Muscle of back (tissue), 13 donors: ENCODE measurements at places on chromosomes 6 and 20.

GRCh38 chr6:74554041-74554440 is 651.8 kb downstream of the COL12A1 start:
- DNase-seq = no peak

DNA sequence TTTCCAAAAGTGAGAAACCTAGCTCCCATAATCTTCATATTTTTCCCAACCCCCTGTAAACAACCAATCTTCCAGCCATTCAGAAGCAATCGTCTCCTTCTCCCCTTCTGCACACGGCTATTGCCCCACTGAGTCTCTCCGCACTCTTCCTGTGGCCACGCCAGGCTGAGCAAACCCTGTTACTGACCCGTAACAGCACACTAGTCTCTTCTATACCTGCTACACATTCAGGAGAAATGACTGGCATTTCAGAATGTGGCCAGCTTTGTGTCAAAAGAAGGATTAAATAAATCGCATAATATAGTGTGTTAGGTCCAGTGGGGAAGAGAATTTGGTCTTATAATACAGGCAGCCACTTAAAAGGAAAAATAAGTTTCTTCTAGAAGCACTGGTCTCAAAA is 41.4 kb downstream of the ECT2L start:
- DNase-seq = no peak

DNA sequence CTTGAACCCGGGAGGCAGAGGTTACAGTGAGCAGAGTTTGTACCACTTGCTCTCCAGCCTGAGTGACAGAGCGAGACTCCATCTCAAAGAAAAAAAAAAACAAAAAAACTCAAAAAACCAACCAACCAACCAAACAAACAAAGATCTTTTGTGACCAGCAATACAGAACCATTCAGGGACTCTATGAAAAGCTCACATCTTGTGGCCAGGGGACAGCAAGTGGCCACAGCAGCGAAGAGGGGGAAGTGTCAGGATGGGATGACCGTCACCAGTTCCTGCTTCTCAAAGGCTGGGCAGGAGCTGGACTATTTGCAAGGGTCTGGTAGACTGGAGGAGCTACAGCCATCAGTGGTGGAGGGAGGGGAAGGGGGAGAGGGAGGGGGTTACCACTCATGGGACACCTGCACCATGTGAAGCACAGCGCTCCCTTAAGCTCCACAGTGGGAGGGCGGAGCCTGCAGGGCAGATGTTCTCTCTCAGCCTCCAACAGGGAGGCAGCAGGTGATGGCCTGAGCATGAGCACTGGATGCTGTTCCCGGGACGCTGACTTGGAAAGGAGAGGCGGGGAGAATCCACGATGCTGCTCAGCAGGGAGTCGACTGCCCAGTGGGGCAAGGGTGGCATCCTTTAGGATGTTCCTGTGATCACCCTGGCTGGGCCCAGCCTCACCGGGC is 19.7 kb upstream of the ULBP3 start:
- no peak for DNase-seq

DNA sequence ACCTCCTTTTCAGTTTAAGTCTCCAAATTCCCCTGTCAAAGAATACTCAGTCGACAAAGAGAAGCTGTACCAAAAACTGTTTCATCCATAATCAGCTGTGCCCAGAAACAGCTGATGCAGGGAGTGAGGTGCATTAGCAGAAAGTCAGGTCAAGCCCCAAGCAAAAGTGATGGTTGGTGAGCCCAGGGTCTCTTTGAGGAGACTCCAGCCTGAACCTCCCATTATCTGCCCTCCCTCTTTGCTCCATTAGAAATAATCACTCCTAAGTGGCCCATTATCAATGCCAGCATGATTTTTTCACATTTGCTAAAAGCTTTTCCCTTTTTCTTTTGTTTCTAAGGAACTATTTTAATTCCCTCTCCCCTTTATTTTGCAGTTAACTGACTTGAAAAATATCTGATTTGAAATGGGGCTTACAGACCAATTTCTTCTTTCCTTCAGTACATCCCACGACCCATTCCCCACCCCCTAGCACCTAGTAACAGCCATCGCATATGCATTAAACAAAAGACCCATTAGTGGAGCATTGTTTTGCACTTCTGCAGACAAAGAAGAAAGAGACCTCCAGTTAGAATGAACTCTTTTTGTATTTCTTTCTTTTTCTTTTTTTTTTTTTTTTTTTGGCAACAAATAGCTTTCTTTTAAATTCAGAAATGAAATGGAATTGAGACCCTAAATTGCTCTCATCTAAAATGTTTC is 257.0 kb downstream of the GRIK2 start:
- DNase-seq = no peak

DNA sequence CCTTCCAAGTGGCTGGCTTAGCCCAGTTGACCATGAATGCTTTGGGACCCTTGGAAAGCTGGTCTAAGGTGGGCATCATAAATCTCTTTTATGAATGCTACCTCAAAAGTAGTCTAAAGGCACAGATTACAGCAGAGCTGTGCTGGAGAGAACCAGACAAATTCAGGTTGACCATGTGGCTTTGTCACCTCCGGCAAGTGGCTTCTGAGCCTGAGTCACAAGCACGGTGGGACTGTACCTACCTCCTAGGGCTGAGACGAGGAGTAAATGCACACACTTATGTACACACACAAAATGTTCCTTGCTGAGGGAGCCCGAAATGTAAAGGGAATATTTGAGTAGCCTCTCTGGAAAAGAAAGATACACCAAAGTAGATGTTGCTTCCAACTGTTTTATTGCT is 155.9 kb downstream of the NFATC2 start:
- DNase-seq = no peak

DNA sequence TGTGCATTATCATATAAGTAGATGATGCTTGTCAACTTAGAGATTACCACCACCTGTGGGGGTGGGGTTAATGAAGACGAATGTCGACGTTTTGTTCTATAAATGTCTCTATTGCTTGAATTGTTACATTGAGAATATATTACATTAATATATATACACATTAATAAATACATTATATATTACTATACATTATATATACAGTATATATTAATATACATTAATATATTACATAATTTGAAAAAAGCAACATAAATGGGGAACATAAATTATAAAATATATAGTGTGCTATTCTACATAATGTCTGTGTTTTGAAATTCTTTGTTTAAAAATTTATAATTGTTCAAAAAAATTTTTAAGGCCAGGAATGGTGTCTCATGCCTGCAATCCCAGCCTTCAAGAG is 81.1 kb downstream of the ALDH8A1 start:
- no peak for DNase-seq

GRCh38 chr20:33576432-33577125 is 85.5 kb upstream of the C20orf144 start:
- peak; percentile 83 for DNase-seq

- no peak for DNase-seq
Observed at GRCh38 chr6:69875715-69876114, 9.4 kb downstream of the COL19A1 start.

DNA sequence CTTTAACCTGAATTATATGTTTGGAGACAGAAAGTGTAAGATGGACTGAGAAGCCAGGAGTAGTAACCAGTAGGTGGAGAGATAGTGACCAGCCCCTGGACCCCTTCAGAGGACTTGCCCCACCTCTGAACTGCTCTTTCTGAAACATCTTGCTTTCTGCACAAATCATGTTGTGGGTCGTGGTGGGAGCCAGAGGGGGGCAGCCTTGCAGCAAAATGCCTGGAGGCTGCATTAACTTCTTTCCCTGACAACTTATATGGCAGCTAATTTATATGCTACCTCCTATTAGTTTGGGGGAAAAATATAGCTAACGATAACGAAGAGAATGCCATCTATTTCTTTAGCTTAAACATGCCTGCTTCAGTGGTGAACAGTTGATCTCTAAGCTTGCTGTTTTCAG is 859.8 kb downstream of the MAFB start:
- peak; percentile 33 for DNase-seq

- DNase-seq = no peak
Observed at GRCh38 chr20:10771435-10772140, 97.8 kb upstream of the JAG1 start.

DNA sequence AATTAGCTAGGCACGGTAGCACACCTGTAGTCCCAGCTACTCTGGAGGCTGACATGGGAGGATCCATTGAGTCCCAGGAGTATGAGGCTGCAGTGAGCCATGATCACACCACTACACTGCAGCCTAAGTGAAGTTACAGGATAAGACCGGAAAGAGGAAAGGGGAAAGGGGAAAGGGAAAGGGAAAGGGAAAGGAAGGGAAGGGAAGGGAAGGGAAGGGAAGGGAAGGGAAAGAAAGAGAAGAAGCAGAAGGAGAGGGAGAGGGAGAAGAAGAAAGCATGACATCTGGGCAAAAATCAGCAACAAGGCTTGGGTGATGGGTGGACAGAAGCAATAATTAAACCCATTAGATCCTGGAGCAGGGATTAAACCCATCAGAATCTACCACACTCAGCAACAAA is 101.7 kb upstream of the RAB32 start:
- DNase-seq = no peak

- DNase-seq = no peak
Observed at GRCh38 chr20:19922716-19923115, 94.4 kb upstream of the NAA20 start.

- DNase-seq = peak; percentile 92
Observed at GRCh38 chr6:36094753-36095496, 35.4 kb upstream of the MAPK13 start.

- DNase-seq = peak; percentile 32
Observed at GRCh38 chr6:84074988-84075781, 41.6 kb downstream of the MRAP2 start.

- no peak for DNase-seq
Observed at GRCh38 chr20:9203081-9203447, 134.2 kb downstream of the PLCB4 start.

DNA sequence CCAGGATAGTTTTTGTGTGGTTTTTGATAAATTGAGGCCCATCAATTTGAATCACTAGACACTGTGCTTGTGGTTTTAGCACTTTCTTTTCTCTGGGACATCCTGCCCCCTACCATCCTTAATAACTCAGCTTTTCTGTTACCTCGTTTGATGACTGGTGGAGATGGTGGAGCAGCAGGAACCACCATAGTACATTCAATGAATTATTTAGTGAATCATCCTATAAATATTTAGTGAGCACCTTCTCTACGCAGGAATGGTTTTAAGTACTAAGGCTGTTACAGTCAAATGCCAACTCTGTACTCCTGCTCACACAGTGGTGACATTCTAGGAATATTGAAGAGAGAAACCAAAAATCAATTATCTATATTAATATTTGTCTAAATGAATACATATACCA is 585.2 kb downstream of the HAO1 start:
- DNase-seq = no peak

DNA sequence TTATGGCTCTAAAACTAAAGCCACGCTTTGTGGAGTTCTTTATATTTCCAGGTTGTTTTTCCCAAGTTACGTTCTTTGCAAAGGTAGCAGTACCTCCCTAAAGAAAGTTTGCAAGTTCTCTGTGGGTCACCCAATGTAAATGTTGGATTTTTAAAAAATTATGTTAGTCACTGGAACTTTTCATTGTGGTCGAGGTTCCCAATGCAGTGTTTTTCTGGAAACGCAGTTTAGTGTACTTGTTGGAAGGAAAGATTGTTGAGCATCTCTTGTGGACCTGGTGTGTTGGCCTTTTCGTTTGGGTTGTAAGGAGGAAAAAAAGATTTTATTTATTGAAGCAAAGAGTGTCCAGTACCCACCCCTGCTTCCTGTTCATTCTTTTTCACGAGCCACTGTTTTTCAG is 1.4 kb downstream of the TOP1 start:
- peak; percentile 32 for DNase-seq

DNA sequence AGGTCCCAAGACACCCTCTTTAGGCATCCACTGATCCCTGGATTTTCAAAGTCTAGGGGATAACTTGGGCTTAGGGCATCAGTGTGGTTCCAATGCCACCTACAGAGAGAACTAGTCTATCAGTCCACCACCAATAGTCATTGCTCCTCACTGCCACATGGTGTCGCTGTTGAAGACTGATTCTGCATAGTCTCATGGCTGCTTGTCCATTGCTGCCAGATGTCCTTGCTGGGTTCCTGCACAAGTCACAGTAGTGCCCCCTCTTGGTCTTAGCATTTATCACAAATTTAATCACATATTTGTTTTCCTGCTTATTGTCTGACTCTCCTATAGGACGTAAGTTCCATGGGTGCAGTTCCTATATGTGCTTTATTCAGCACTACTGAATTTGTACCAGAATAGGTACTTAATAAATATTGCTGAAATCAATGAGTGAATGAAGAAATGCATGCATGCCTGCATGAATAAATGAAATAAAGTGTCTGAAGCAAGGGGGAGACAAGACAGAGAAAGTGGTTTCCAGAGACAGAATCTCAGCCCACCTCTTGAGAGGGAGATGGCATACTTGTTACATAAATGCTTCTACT is 45.9 kb upstream of the RALY start:
- no peak for DNase-seq

DNA sequence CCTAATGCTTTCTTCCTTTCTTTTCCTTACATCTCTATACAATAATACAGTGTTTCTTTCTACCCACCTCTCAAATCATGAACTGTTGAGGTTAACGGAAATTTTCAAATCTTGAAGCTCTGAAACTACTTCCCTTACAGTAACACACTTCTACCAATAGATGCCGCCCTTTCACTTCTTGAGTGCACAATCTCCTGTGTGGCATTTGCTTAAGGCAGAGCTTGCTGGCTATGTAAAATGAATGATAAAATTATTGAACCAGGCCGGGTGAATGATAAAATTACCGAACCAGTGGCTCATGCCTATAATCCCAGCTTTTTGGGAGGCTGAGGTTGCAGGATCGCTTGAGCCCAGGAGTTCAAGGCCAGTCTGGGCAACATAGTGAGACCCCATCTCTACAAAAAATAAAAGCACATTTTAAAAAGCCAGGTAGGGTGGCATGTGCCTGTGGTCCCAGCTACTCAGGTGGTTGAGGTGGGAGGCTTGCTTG is 56.8 kb downstream of the KCNS1 start:
- peak; percentile 75 for DNase-seq

- no peak for DNase-seq
Observed at GRCh38 chr20:47027042-47027441, 132.4 kb downstream of the EYA2 start.

GRCh38 chr6:408599-409102 is 17.1 kb downstream of the IRF4 start:
- DNase-seq = peak; percentile 63

DNA sequence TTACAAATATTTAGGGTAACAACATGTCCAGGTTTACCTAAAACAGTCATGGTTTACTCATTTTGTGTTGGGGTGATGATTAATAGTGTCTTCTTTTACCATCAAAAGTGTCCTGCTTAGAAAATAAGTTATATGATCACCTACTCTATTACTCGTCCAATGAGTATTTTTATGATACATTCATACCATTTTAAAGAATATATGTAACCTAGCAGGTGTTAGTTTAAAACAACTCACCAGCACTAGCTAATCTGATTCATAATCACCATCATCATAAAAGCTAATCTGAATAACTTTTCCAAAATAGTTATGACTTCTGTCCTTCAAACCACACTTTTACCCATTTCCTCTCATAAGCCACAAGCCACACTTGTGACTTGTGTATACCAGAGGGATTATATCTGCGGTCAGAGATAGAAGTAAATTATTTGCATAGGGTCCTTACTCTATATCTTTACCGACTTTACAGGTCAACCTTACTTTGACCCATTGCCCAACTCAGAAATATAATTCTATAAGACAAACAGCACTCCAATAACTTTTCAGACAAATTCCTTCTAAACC is 33.3 kb upstream of the NRN1 start:
- no peak for DNase-seq

GRCh38 chr6:43076464-43077332 is 584 bp downstream of the PTK7 start:
- no peak for DNase-seq

GRCh38 chr6:17182961-17183360 is 81.1 kb downstream of the STMND1 start:
- no peak for DNase-seq
